ENCODE measurements at places on chromosomes 5 and 9.

DNA sequence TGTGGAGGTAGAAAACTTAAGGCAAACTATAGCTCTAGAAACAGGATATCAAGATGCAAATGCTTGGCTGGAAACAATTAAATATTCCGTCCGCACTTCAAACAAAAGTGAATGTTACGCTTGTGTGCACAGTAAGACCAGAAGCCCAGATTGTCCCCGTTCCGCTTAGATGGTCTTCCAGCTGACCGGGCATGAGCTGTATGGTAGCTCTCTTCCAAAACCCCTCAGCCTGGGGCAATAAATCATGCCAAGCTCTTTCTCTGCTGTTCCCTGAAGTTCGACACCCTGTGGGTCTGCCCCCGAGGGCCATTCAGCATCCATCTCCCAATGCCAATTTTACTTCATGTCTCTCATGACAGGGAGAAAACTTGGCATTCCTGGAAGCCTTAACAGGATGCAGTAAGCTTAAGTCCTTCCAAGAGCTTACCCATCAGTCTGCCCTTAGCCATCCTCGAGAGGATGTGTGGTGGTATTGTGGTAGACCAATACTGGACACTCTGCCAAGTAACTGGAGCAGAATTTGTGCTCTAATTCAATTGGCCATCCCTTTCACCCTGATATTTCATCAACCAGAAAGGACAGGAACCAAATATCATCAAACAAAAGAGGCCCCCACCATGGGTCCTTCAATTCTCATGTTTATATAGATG lies 70.7 kb upstream of the RANBP6 start:
- no peak for DNase-seq

DNA sequence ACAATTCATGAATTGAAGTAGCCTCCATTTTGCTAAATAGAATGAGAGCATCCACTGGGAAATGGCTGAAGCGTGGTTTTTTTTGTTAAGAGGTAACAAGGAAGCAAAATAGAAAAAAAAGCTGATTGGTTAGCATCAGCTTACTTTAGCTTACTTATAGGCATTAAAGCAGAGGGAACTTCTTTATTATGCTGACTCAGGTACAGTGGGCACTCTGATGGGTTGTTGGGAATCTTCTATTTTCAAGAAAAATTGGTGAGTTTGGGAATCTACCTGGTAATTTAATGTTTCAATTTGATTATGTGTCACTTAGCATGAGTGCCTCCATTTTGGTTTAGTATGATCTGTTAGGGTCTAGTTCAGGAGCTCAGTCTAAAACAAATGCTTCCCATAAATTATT lies 289.6 kb downstream of the ANXA1 start:
- no peak for DNase-seq

DNA sequence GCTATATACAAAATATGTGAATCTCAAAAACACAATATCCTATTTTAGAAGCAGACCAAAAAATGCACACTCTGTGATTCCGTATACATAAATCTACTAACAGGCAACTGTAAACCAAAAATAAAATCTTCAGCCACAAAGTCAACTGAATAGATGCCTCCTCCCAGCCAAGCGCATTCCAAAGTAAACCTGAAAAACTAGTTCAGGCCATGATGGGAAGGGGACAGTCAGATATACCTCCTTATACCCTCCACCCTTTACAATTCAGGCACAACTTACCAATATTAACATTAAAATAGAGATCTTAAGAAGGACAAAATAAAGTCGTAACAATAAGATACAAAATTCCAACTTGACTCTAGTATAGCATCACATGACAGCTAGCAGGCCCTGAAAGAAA lies 1604.5 kb upstream of the NUDT12 start:
- no peak for DNase-seq

DNA sequence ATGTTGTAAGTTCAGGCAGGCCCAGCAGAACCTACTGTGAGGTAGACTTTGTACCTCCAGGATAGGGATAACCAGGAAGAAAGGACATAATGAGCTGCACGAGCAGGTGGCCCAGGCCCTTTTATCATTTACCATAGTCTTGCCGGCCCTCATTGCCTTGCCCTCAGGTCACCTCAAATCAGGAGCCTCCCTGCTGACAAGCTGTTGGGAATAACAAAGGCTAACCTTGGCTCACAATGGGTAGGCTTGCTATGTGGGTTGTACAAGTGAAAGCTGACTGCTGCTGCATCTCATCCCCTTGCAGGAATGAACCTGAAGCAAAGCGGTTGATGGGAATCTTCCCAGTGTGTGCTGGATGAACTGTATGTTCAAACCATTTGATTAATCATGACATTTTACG lies 159.5 kb upstream of the ACTBL2 start:
- DNase-seq, result no peak

DNA sequence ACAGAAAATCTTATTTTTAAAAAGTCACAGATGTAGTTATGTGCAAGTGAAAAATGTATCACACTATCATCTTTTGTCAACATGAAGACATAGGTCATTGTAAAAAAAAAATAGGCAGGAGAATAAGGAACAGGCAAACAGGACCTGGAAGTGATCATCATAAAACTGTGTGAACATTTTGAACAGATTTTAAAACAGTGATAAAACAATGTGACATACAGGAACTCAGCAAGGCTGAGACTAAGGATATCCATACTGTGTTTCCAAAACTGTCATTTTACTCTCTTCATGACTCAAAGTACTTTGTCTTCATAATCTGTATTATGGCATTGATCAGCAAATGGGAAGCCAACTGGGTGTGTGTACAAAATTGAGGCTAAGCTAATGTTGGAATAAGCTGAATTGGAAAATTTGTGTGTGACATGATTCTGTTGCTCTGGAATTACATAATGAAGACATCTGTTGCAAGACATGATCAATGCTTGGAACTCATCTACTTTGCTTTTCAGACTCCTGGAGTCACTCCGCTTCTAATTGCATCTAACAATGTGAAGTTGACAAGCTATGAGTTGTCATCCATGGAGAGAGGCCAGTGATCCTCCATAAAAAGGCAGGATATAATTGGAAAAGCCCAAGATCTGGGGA lies 978.7 kb upstream of the NUDT12 start:
- no peak for DNase-seq

DNA sequence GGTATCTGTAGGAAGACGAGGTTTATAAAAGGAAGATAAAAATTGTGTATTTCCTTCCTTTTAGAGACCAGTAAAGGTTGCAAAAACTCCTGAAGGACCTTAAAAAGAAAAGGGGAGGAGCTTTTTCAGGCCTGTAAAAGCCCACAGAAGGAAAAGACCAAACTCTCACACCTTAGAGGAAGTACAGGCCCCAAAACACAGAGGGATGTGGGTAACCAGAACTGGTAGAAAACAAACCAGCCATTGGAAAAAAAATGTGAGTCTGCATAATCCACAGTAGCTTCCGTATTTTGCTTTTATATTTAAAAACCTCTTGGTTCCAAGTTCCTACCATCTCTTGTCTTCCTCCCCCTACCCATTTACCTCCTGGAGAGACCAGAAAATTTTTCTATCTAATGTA lies 8.5 kb downstream of the GIN1 start:
- no peak for DNase-seq

- no peak for DNase-seq
Observed at GRCh38 chr5:174306345-174307030, 261.0 kb downstream of the NSG2 start.

GRCh38 chr5:124887223-124887622 lies 140.8 kb upstream of the ZNF608 start:
- no peak for DNase-seq

DNA sequence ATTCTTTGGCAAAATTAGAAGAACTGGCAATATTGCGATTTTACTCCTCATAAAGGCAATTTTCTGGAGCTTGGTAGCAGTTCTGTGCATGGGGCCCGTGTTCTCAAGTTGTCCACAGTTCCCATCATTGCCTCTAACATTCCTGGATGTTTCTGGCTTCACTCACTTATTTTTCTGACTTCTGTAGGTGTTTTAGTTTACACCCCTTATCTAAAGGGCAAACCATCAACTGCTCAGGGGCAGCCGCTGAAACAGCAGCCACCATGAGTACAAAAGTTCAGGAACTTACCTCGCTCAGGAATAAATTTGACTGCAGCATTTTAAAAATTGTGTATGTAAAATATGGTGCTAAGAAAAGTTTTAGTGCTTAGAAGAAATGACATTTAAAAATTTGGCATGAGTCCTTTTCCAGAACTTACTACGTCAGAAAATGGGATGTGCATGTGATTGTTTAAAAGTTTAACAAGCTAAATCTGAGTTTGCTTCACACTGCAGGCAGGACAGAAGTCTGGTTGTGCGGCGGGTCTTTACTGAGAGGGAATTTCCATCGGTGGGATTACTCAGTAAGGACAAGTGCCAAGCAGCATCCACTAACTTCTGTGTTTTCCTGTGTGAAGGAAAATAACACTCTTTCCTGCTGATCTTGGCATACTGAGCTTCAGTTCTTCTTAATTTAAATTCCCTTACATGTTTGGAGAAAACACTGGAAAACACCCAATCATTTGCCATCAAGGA lies 261.7 kb downstream of the MAT2B start:
- no peak for DNase-seq

- no peak for DNase-seq
Observed at GRCh38 chr9:137069508-137070091, 757 bp downstream of the SAPCD2 start.

DNA sequence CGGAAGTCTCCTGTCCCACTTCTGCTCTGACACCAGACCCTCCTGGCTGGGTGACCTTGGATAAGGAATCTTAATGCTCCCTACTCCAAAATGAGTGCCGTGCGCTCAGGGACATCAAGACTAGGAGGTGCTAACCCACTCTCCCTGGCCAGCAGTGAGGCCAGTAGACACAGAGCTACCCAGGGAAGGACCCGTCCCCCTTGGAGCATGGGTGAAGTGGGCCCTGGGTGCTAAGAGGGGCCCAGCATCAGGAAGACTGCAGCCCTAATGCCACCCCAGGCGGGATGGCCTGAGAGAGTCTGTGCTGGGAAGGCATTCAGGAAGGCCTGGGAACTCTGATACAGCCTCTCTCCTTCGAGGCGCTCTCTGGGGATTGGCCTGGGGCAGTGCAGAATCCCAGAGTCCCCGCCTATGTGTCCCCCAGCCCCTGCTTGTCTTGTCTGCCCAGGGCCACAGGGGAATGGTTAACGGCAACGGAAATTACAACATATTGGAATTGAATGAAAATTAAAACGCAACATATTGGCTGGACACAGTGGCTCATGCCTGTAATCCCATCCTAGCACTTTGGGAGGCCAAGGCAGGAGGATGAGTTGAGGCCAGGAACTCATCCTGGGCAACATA lies 29.7 kb upstream of the RNU6ATAC start:
- no peak for DNase-seq

- no peak for DNase-seq
Observed at GRCh38 chr5:67292201-67292940, 95.8 kb upstream of the CD180 start.

GRCh38 chr9:114837923-114838322 lies 32.1 kb upstream of the TNFSF15 start:
- DNase-seq, result peak; percentile 23

DNA sequence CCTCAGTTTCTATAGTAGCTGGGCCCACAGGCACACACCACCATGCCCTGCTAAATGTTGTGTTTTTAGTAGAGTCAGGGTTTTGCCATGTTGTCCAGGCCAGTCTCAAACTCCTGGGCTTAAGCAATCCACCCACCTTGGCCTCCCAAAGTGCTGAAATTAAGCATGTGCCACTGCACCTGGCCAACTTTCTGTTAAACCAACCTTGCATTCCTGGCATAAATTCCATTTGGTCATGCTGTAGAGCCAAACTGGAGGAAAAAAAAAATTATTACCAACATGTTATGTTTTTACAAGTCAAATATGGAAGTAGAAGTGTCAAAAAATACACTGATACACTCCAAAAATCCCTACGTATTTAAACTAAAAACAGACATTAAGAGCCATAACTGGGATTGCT lies 54.1 kb downstream of the ERMP1 start:
- no peak for DNase-seq

- no peak for DNase-seq
Observed at GRCh38 chr9:124238546-124239140, 19.1 kb upstream of the NEK6 start.

- DNase-seq, result no peak
Observed at GRCh38 chr5:16615741-16616535, 859 bp downstream of the RETREG1 start.

DNA sequence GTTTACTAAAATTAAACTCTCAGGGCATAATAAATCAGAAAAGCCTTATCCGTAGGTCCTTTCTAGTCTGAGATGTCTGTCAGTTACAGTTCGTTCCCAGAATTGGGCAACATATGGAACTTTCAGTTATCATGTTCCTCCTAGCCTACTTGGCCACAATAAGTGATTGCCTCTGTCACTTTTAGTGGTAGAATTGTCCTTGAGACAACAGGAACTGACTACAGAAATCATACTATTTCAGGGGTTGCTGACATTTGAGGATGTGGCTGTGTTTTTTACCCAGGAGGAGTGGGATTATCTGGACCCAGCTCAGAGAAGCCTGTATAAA lies 956 bp downstream of the ZNF189 start:
- peak; percentile 7 for DNase-seq

DNA sequence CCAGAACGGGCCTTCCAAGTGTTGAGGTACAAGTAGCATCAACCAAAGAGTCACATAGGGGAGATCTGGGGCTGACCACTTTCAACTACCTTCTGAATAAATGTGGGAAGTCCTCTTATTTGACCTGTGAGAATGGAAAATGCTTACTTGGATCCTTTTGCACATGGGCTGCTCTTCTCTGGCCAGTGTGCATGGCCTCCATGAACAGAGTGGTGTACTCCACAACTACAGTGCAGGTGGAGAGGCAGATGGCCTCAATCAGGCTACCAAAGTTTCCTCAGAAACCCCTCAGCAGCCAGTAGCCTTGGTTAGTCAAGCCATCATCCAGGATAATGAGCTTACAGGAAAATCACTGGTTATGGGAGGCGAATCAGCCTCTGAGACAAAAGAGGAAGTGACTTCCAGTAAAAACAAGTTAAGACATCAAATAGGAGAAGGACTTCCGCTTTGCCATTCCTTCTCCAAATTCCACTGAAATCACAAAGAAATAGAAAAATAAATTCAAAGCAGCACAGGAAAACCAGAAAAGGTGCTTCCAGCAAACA lies 18.3 kb upstream of the FCHO2 start:
- DNase-seq, result no peak

DNA sequence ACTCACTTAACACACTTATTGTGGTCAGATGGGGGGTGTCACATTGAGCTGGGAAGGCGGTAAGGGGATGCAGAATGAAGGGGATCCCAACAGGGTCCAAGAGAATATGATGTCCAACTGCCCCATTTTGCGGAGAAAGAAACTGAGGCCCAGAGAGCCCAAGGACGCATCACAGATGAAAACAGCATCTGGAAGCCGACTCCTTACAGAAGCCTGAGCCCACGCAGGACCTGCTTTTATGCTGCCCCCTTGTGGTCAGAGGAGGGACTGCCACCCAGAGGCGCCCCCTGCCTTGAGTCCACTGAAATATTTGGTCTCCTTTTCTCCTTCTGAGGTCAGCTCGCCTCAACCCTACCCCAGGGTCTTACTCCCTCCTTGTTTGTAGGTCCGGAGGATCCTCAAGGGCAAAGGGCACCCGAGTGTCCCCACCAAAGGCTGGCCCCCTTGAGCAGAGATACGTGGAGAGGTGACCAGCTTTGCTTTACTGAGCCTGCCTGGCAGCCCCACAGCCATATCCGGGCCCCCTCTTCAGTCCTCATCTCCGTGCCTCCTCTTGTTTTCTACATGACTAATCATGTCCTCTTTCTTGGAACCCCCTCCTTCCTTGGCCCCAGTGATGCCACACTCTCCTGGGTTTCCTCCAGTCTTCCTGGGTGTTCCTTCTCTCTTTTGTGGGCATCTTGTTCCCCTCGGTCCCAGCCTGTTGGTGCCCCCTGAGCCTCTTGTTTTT lies 30.0 kb upstream of the TTLL11 start:
- peak; percentile 39 for DNase-seq

Data from fibroblast of lung (primary cell).